ENCODE measurements at places on chromosomes 5 and 9.
A peak's percentile ranks its signal among the peaks of the same experiment; 100 is the strongest.

DNA sequence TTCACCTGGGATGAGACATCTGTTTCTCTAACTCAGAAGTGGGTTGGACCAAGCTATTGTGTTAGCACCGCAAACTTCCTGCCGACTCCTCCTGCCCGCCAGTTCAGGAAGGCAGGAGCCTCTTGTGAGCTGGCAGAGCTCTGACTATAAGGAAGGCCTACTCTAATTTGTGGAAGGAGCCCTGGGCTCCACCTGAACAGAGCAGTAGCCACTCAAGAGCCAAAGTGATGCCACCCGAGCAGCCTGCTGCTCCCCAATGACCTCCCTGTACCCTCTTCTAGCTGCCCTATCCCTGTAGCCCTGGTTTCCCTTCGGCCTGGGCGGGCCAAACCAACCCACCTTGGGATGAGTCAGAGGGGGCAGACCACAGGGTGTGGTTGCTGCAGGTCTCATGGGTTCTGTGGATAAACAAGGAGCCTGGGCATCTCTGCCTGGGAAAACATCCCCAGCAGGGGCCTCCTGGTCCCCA lies 81.6 kb downstream of the PSD2 start:
- DNase-seq, result no peak

- no peak for DNase-seq
These were observed 609.2 kb downstream of the PSAT1 start for GRCh38 chr9:78905986-78906755.

GRCh38 chr5:154005648-154006047 lies 33.1 kb downstream of the FAM114A2 start:
- DNase-seq, result no peak

- no peak for DNase-seq
These were observed 13.3 kb downstream of the ZNF474 start for GRCh38 chr5:122142480-122143164.

- DNase-seq, result no peak
These were observed 212.4 kb downstream of the TRIM32 start for GRCh38 chr9:116899337-116900006.

DNA sequence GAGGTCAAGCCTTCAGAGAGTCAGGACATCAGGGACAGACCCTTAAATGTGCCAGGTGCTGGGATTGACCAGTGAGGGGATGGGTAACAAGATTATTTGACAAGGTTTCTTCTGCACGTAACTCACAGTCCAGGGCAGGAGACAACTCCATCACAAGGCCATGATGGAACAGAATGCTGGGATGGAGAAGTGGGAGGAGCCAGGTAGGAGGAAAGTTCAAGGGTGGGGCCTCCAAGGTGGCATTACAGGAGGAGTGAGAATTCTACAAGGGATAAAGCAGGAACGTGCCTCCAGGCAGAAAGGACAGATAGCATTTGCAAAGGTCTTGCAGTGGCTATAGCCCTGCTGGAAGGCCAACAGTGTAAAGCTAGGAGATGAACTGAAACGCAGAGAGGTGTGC lies 102.2 kb downstream of the FGF18 start:
- DNase-seq, result no peak

DNA sequence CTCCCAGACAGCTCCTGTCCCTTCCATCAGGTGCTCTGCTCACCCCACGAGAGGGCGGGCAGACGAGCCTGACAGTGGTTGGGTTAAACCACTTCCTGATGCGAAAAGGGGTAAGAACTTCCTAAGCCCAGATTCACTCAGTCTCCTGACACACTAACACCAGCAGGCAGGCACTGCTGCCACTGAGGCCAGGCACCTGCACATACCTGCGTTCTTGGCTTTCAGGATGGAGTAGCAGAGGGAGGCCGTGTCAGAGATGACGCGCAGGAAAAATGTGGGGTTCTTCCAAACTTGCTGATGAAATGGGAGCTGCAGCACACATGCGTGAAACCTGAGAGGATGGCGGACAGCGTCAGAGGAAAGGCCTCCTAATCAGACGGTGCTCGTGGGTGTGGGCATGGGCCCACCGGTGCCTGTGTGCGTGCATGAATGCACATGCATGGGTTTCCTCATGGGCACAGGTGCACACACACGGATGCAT lies 29.9 kb downstream of the SLC6A18 start:
- peak; percentile 44 for DNase-seq

GRCh38 chr5:171323806-171324632 lies 15.0 kb downstream of the TLX3 start:
- DNase-seq, result no peak

DNA sequence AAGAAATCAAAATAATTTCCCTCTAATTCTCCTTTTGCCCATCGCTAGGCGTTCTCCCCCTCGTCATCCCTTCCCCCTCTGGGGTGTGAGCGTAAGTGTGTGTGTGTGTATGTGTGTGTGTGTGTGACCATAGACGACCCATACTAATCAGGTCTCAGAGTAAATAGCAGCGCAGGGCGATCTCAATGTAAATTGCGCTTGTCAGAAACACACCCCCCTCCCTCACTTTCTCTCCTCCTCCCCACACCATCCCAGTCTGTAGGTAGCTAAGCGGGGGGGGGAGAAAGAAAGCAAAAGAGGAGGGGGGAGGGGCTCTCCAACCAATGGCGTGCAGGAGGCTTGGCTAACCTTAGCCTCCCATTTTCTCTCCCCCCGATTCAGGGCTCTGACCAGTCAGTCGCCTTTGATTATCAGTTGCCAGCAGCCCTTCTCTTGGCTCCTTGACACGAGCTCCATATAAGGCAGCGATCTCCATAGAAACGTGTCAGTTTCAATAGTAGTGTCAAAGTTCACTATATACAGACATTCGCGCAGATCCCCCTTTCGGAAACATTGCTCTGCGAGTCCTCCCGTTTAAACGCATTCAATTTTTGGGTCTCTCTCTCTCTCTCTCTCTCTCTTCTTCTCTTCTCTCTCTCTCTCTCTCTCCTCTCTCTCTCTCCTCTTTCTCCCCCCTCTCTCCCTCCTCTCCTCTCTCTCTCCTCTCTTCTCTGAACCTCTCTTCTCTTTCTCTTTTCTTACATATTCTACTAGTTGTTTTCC lies at the start of gene NR2F1:
Gene NR2F1 (plus strand): TSS at position 546 of the 762 bp plus-strand sequence. CDS start 1,802 bp downstream, outside the sequence.
- no peak for DNase-seq

- DNase-seq, result no peak
These were observed 259.1 kb downstream of the MLLT3 start for GRCh38 chr9:20363233-20363632.

DNA sequence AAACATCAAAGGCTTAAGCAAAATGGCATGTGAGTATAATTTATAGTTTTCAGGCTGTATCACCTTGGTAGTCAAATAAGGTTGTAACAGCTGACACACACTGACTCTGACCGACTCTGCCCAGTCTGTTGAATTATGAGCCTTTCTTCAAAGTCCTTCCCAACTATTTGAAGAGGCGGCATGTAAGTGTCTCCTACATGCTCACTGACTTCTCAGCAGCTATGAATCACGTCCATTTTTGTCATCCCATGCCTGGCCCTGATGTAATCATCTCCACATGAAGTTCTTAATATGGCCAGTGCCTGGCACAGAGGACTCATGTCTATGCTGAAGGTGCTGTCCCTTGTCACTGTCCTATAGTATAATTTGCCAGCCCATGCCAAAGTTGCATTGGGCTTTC lies 5.1 kb upstream of the PTBP3 start:
- DNase-seq, result no peak

GRCh38 chr9:76887003-76887821 lies 18.7 kb downstream of the PRUNE2 start:
- no peak for DNase-seq

GRCh38 chr5:31095796-31096195 lies 97.7 kb upstream of the CDH6 start:
- no peak for DNase-seq

DNA sequence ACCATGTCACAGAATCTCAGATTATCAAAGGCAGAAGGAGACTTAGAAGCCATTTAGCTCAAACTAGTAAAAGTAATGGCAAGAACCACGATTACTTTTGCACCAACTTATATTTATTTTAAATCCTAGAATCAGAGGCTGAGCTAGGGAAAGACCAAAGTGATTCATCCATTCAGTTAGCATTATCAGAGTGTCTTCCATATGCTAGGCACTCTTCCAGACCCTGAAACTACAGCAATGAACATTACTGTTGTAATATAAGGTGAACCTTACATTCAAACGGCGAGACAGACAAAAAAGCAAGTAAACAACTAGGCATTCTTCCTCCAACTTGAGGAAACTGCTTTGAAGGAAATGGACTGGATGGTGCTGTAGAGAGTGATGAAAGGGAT lies 7.9 kb downstream of the PDE6A start:
- no peak for DNase-seq

- DNase-seq, result no peak
These were observed 4.7 kb downstream of the PCYOX1L start for GRCh38 chr5:149362541-149362940.

DNA sequence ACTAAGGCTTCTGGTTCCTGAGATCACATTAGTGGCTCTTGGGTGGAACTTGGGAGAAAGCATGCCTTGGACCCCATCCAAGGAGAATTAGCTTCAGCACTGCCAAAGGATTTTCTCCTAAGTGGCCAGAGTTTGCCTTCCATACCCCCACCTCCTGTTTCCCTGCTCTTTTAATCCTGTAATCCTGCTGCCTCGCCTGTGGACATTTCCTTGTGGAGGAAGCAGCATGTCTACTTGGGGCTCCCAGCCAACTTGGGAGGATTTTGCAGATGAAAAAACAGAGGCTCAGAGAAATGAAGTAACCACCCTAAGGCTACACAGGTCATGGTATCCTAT lies 1.6 kb downstream of the ARSI start:
- no peak for DNase-seq

DNA sequence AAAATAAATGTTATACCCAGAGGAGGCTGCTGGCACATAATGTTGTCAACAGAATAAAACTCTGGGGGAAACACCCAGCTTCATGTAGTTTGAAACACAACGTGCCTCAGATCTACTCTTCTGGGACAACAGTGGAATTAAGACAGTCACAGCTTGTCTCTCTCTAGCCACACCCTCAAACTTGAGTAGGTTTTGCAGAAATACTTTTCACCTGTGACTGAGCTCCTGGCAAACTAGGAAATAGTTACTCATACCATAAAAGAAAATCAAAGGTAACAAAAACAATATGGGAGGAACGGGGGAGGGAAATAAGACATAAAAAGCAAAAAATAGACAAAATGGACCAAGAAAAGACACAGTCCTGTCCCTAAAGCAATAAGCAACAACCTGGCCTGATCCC lies 14.4 kb downstream of the ELAVL2 start:
- DNase-seq, result no peak

- DNase-seq, result peak; percentile 75
These were observed 146.2 kb upstream of the RASA1 start for GRCh38 chr5:87121304-87122150.

DNA sequence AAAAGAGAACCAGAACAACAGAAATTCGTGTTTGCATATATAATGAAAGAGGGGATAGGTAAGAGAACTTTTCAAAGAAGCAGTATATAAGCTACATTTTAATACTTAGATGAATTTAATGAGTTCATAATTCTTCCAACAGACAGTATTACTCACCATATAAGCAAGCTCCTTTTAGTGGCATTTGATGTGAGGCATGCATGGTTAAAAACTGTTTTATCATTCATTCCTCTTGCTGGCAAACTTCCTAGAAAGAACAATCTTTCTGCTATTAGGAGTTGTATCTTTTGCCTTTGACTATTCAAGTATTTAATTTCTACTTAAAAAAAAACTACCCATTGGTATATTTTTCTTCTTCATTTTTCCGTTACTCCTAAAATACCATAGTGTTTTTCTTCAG lies 65.7 kb upstream of the EIF4EBP3 start:
- no peak for DNase-seq

- no peak for DNase-seq
These were observed 156.3 kb downstream of the PARP8 start for GRCh38 chr5:50822761-50823160.

DNA sequence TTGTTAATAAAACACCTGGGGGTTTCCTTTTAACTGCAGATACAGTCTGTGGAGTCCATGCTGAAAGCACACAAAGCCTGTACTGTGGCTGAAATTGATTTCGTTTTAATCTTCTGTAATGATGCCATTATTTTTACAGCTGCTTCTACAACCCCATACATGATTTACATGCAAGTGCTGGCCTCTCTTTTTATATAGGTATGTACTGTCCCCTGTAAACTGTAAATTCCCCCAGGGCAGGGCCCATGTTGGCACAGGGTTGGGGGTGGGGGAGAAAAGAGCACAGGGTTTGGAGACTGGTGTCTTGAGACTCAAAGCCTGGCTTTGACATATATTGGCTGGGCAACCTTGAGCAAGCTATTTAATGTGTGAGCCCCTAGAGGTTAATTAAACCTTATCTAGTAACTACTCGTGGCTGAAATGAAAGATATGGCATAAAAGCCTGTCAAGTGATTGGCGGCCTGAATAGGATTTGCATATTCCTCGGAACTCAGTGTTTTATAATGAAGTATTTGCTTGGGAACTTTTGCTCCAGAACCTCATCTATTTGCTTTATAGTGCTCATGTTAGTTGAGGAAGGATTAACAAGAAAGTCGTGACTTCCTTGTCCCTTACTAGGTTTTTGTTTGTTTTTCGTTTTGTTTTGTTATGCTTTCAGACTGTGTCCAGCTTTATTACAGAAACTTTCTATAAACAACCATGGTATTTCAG lies 34.0 kb downstream of the KLF4 start:
- DNase-seq, result no peak

GRCh38 chr9:16197578-16198370 lies 644.9 kb downstream of the CCDC171 start:
- DNase-seq, result no peak

DNA sequence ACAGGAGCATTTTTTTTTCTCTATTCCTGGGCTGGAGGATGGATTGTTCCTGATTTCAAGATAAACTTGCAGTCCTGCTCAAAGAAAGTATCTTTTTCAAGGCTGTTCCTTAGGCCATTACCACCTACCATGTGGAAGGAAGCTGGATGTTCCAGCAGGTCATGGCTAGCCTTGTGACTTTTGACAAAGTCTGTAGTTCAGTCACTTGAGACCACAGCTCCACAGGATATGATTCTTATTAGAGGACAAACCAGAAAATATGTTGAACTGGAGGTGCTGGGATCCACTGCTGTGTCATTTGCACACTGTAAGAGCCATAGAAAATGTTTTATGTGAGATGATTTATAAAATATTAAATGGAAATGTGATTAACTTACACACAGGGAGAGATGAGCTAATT lies 184.2 kb upstream of the ACO1 start:
- DNase-seq, result no peak

DNA sequence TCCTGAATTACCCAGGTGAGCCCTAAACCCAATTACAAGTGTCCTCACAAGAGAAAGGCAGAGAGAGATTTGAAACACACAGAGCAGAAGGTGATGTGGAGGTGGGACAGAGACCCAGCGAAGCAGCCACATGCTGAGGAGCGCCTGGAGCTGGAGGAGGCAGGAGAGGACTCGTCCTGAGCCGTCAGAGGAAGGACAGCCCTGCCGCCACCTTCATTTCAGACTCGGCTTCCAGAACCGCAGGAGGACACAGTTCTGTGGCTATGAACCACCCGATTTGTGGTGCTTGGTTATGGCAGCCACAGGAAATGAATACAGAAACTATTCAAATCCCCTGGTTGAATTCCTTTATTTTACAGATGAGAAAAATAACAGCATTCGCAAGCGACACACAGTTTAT lies 16.4 kb upstream of the FBP1 start:
- no peak for DNase-seq

GRCh38 chr5:29252390-29252789 lies 1941.1 kb upstream of the CDH6 start:
- no peak for DNase-seq
